Anterior cingulate cortex (tissue), 58 donors: ENCODE measurements at places on chromosomes 13 and 19.

- no peak for DNase-seq
Observed at GRCh38 chr13:84896128-84896527, 903.1 kb downstream of the SLITRK6 start.

DNA sequence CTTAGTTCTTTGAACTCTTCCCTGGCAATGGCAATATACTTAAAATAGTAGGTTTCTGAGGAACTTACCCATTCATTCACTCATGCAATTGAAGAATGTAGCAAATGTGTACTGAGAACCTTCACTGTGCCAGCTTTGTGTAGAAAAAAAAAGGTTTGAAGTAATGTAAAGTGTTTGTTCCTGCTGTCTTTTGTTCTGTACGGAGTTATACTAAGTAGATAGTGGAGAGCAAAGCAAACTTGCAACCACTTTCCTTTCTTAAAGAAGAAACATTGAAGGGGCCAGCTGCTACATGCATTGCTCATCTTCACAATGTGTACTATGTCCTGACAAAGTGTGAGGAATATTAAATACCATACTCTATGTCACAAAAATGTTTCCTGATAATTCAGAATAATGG, 68.9 kb upstream of the FREM2 start:
- DNase-seq, result no peak

DNA sequence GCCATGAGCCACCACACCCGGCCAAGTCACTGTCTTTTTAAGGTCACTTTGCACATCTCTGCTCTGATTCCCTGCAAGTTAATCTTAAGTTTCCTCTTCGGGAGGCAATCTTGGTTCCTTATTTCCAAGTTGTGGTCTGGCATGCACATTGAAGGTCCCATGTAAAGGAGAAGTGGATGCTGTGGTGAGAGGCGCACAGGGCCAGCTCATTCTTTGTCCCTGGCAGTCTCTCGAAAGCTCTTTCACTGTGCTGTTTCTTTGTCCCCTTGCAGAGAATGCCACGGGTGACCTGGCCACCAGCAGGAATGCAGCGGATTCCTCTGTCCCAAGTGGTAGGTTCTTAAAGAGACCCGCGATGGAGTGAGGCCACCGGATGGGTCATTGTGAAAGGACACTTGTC, 16.4 kb upstream of the C19orf33 start:
- peak; percentile 22 for DNase-seq

GRCh38 chr19:13872695-13873389, 4.1 kb upstream of the NANOS3 start:
- DNase-seq, result no peak

GRCh38 chr13:30551189-30551588, 66.5 kb upstream of the USPL1 start:
- DNase-seq, result no peak

DNA sequence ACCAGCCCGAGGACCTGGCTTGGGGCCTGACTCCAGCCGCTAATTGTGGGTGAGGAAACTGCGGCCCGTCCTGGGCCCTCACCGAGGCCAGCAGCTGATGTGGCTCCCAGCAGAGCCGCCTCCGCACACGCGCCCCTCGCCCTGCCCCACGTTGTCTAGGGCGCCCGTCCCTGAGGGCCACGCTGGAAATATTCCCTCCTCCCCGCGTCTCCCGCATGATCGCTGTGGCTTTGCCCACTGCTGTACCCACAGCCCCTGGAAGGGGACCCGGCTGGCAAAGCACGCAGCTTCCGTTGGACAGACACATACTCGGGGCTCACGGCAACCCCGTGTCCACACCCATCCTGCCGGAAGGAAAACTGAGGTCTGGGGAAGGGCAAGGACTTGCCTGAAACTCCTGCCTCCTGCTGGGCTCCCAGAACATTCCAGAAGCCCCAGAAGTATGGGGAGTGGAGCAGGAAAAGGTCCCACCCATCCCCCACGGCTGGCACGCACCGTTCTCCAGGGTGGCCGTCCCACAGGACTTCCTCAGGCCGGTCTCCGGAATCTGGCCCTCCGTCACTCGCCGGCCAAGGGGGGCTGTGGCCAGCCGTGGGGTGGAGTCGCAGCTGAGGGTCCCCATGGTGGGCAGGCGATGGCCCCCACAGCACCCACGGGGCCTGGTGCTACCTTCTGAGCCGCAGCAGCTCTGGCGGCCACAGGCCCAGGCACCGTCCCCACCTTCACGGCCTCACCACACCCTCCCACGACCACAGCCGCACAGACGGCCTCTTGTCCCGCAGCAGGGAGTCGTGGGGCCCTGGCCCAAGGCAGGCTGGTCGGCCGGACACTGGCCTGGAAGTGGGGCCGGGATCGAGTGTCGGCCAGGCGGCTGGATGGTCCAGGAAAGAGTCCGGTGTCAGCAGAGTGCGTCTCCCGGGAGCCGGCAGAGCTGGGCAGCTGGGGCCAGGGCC, 13.6 kb upstream of the SHC2 start:
- DNase-seq, result no peak

- no peak for DNase-seq
Observed at GRCh38 chr13:20482275-20482761, 43.3 kb downstream of the CRYL1 start.

GRCh38 chr13:40439928-40440327, 226.5 kb downstream of the FOXO1 start:
- DNase-seq, result no peak

GRCh38 chr19:13408889-13409518, 97.3 kb downstream of the CACNA1A start:
- no peak for DNase-seq

DNA sequence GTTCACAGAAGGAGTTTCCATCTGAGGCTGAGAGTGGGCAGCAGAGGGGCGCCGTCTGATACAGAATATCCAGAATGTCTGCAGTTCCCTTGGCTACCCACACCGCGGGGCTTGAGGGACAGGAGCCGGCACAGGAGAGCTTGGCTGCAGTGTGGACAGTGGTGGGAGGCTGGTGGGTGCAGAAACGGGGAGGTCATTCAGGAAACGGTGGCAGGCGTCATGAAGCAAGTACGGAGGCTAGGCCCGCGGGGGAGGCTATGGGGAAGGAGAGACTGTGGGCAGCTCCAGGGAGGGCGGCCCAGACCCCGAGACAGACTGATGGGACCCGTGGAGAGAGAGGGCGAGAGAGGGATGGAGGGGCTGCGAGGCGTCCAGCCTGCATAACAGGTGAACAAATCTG, 55.2 kb upstream of the UQCRFS1 start:
- DNase-seq, result no peak
